MCF 10A (cell line): ENCODE measurements at places on chromosomes 4 and X. TPM values are rescaled to one million over a fixed set of nuclear protein-coding genes. Genes with fewer than 3 reads are reported as not detected.

Gene SERTM2
- not detected in 2 replicates for total RNA-seq

DNA sequence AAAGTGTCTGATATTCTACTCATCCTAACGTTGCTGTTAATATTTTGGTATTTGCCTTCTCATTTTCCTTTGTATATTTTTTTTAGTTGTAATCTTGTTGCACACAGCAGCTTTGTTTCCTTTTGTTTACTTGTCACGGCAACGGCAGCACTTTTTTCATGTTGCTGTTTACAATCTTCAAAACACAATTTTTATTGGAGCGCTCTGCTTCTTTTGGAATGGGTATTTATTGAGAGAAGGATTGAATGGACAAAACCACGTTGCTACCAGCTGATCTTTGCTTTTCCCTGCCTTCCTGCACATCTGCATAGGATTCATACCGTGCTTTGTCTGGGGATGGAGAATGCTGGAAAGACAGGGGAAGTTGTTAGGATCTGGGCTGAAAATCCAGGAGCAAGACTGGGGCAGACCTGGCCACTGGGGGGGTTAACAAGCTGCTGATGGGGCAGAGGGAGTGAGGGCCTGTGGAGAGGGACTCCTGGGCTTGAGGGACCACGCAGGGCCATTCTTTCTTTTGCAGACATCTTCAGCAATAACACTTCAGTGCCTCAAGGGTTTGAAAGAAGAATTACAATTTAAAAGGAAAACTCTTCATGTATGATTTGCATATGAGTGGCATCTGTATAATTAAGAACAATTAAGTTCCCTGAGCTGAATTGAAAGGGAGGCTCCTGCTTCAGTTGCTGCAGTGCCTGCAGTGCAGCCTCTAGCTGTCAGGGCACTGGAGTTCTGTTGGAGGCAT lies 69.8 kb downstream of the TMEM131L start:
- no peak for DNase-seq

GRCh38 chr4:108619372-108620100 lies 840 bp upstream of the RPL34 start:
- no peak for DNase-seq

Gene BEX1
- not detected in 2 replicates for total RNA-seq

Gene ADH1A
- total RNA-seq: 0.21 TPM in 1 of 2 replicates, not detected in the other
